ENCODE measurements at places on chromosomes 3 and 15.
A peak's percentile ranks its signal among the peaks of the same experiment; 100 is the strongest.

DNA sequence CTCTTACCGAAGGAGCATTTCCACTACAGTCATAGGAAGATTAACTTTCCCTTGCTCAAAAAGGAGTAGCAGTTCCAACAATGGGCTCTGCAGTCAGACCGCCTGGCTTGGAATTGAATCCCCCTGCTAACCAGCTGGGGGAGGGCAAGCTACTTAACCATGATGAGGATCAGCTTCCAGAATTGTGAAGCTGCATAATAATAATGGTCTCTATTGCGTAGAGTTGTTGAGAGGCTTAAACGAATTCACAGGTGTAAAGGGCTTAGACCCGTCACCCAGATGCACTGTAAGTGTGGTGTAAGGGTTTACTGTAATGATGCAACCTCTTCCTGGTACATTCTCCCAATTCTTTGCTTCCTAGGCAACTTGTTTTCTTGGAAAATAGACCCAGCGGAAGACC lies 185.2 kb upstream of the RGMA start:
- no peak for DNase-seq

DNA sequence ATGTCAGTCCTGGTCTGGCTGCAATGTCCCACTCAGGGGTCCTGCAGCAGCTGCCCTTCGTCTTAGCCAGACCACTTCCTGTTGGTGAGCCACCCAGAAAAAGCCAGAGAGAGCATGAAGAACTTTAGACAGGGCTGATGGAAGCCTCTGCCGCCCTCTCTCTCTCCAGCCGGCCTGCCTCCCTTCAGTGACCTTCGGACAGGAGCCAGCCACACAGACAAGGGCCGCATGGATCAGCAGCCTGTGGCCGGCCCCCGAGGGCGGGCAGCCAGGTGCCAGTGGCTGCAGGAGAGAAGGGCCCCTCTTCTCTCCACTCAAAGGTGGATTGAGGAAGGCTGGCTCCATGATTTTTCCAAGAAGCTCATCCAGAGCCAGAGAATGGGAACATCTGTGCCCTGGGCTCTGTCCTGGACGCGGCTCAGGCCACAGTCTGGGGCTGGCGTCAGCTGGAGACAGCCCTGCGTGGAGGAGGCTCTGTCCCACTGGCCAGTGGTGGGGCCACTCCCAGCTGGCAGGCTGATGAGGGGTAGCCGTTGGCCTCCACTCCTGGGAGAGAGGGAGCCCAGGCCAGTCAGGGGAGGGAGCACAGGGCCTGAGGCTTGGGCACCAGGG lies 42.9 kb downstream of the ISG20 start:
- no peak for DNase-seq

DNA sequence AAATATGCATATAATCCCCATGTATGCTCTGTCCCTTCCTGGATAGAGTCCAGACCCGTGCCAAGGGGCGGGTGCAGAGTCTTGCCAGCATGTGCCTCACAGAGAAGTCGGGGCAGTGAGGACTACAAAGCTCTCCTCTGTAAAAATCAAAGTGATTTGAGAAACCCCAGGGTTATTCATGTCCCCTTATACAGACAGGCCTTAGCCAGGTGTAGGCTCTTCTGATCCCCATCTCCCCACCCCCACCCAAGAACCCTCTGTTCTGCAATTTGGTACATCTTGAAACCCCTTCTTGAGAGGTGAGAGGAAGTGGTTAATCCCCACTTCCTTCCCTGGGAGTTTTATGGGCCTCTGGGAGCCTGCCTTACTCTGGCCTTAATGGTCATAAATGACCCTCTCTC lies 24.7 kb downstream of the TRIM71 start:
- no peak for DNase-seq

- DNase-seq, result no peak
Observed at GRCh38 chr3:154799800-154800199, 280.3 kb upstream of the MME start.

- DNase-seq, result no peak
Observed at GRCh38 chr15:88303395-88303794, 46.9 kb upstream of the NTRK3 start.

DNA sequence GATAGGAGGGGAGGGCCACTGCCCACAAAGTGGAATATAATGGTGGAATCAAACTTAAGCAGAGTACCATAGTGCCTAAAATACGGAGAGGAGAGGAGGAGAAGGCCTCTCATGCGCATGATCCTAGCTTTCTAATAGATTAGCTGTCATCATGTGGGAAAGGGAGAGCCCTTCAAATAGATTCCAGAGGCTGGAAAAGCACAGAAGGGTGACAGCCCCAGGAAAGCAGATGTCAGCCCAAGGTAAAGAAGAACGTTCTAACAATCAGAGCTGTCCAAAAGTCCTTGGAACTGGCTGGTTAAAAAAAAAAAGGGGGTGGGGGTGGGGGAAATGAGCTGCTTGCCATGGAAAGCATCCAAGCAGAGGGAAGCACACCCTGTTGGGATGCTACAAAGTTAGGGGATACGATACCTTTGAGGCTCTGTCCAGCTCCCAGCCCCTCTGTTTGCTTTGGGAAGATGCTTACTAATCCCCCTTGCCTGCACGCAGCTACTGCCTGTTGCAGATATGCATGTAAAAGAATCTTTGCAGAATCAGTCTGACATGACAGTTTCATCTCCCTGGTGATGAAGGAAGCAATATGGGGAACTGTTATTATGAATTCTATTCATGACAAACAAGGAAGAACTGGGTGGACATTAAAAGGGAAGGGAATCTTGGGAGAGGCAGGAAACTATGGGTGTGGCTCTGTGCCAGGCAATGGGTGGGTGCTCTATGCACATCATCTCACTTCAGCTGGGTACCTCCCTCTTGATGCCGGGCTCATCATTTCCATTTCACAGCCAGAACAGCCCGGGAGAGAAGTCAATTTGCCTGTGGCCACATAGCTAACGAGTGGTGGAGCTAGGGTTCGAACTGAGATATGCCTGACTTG lies 10.1 kb upstream of the LMCD1 start:
- no peak for DNase-seq

DNA sequence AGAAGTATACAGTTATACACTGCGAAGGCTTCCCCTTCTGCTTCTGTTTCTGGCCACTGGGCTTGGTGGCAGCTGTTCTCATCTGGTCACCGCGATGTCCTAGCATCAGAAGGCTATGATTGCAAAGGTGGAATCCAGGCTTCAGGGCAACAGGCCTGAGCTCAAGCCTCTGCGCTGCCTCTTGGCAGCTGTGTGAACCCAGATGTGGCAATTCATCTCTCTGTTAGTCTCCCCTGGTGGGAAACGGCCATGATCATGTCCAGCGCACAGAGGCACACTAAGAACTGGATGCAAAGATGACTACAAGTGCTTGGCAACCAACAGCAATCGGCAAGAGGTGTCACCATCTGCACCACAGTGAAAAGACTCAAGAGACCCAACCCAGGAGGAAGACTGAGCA lies 78.9 kb downstream of the PCSK6 start:
- no peak for DNase-seq

GRCh38 chr3:167057581-167057980 lies 322.5 kb downstream of the ZBBX start:
- DNase-seq, result no peak

GRCh38 chr3:52145736-52146110 lies 8.5 kb downstream of the POC1A start:
- no peak for DNase-seq

- DNase-seq, result peak; percentile 22
Observed at GRCh38 chr3:10366651-10367101, 45.8 kb upstream of the SEC13 start.

- no peak for DNase-seq
Observed at GRCh38 chr3:22360970-22361369, 610.0 kb upstream of the ZNF385D start.

DNA sequence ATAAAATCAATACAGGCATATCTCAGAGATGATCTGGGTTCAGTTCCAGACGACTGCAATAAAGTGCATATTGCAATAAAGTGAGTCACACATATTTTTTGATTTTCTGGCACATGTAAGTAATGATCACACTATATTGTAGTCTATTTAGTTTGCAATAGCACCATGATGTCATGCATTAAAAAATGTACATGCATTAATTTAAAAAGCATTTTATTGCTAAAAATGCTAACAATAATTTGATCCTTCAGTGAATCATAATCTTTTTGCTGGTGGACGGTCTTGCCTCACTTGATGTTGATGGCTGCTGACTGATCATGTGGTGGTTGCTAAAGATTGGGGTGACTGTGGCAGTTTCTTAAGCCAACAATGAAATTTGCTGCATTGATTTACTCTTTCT lies 511.1 kb downstream of the OTOL1 start:
- no peak for DNase-seq

DNA sequence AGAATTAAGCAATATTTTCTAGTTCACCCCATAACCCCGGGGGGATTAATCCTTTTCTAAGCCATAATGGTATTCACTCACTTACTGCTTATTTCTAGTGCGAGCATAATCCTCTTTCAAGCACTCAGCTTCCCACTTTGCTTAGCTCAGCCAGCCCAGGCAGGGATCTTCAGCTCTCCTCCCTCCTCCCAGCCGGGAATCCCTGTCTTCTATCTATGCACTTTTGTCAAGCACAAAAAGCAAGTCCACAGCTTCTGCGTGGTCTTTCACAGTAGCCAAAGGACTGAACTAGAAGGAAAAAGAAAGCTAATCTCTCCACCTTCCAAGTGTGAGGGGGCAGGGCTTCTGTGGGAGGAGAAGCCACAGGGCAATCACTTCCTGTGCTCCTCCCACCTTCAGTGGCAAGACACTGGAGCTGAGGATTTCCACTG lies 62.8 kb downstream of the PEX5L start:
- DNase-seq, result no peak

GRCh38 chr15:64527263-64527984 lies 67.0 kb downstream of the ZNF609 start:
- no peak for DNase-seq

DNA sequence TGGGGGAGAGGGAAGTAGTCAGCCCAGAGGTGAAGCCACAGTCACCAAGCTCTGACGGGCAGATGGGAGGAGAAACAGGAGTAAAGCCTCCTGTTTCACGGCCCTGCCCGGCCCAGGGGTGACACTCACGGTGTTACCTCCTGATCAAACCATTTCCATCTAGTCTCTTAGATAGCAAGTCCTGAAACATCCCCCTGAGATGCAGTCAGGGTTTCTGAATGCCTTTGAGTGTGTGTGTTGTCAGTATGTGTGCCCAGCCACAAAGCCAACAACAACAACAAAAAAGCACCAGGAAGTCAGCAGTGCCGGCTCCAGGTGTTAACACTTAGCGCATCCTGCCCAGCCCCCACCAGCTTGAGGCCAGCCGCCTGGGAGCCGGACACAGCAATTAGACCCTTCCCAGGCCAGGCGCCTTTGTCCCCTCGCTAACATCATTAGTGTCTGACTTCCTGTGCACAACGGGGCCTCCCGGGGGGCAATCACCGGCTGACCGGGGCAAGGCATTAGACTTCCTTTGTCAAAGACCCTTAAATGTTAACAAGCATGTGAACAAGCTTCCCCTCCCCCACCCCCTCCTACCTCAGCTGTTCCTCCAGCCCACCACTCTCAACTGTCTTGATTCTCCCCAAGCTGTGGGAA lies 34.5 kb downstream of the IL17RD start:
- DNase-seq, result no peak

DNA sequence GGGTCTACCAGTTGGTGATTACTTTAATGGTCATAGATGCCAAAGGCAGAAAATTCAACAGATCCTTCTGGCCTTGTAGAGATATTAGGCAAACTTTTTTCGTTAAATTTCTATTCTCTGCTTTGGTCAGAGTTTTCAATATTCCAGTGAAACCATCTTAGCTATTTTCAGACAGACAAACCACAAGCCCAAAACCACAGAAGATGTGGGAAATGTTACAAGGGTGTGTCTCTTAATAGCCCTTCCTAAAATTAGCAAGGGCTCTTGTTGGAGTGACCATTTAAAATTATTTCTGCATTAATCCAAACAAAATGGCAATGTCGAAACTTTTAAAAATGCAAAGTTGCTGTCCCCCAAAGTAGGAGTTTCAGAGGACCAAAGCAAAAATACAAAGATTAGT lies 102.8 kb downstream of the ARRDC4 start:
- DNase-seq, result no peak

DNA sequence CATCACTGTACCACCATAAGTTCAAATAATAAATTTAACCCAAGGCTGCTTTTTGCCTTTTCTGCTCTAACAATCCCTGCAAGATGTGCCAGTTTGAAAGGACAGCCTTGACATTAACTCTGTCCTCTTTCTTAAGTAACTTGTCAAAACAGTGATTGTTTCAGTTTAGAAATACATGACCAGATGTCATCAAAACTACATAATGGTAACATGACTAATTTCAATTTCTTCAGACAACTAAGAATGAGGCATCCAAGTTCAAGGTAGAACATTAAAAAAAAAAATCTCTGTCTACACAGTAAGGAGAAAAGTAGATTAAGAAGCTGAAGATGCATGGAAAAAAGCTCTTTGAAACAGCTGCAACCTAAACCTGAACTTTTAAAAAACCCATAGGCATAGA lies 47.4 kb downstream of the SHQ1 start:
- no peak for DNase-seq

DNA sequence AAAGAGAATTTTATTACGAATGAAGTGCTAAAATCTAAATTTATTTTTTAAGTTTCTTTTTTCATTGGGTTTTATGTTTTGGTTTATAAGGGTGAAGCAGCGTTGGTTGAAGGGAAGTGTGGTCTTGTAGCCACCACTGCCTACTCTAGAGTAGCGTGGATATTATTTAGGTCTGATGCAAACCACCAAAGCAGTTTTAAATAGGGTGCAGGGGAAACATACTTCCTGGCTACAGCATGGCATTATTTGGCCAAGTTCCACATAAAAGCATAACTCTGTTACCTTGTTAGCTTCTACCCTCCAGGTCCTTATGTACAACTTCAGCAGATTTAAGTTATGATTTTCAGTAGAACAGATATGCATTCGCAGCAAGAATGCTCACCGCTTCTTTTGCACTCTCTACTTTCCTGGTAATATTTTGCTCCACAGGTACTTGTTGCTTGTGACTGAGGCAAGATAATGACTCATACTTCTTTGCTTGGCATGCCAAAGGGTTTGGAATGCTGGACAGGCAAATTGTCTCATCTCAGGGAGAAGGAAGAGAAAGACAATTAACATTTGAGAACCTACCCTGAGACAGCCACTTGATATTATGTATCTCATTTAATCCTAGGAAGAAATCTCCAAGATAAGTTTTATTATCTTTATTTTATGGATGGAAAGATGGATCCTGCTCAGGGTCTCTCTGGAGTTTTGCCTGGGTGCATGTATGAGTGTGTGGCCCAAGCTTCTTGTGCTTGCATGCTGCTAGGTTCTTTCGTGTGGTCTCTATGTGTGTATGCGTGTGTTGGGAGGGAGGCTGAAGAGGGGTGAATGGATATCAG lies 5.4 kb downstream of the TGFBR2 start:
- no peak for DNase-seq

GRCh38 chr3:161796780-161797179 lies 300.2 kb downstream of the OTOL1 start:
- no peak for DNase-seq

DNA sequence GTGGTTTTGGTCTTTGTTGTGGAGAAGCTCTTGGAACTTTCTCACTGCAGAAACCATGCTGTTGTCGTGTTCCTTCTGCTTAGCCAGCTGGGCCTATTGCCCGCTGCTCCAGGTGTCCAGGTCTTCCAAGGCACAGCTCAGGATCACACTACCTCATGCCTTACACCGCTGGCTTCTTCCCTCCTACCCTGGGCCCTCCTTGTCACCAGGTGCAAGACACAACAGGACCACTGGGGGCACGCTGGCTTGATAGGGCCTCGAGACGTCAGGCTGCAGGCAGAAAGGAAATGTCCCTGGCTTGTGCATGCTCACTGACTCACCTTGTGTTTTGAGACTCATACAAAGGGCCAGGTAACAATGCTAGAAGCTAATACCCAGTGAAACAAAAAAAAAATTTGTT lies 32.3 kb downstream of the PAQR9 start:
- DNase-seq, result peak; percentile 14

GRCh38 chr3:42557854-42558253 lies 23.9 kb downstream of the SEC22C start:
- DNase-seq, result no peak

- DNase-seq, result no peak
Observed at GRCh38 chr15:68644083-68644904, 65.5 kb downstream of the CORO2B start.

Measured in stimulated activated CD4-positive, alpha-beta T cell treated with anti-CD3 and anti-CD28 coated beads, Interleukin-4, amount 100 ng/mL, for 4 hours (primary cell).